Daoy (cell line): ENCODE measurements at places on chromosomes 6 and 20. TPM values are rescaled to one million over a fixed set of nuclear protein-coding genes. Genes with fewer than 3 reads are reported as not detected.

Gene TPD52L1
- total RNA-seq, result 4.9 and 6.4 TPM in 2 replicates

Gene TNFRSF6B
- 12.6 and 14.7 TPM in 2 replicates for total RNA-seq

Gene C6orf15
- total RNA-seq, result not detected in 2 replicates

Gene SLC24A3
- 0.06 TPM in 1 of 2 replicates, not detected in the other for total RNA-seq

Gene FAM184A
- total RNA-seq, result 3.8 and 4.8 TPM in 2 replicates

Gene NDUFAF4
- 38.8 and 52.0 TPM in 2 replicates for total RNA-seq

Gene NHLRC1
- 2.6 and 2.7 TPM in 2 replicates for total RNA-seq

Gene SHLD1
- total RNA-seq, result 2.8 and 3.0 TPM in 2 replicates

Gene PROKR2
- total RNA-seq, result not detected in 2 replicates

DNA sequence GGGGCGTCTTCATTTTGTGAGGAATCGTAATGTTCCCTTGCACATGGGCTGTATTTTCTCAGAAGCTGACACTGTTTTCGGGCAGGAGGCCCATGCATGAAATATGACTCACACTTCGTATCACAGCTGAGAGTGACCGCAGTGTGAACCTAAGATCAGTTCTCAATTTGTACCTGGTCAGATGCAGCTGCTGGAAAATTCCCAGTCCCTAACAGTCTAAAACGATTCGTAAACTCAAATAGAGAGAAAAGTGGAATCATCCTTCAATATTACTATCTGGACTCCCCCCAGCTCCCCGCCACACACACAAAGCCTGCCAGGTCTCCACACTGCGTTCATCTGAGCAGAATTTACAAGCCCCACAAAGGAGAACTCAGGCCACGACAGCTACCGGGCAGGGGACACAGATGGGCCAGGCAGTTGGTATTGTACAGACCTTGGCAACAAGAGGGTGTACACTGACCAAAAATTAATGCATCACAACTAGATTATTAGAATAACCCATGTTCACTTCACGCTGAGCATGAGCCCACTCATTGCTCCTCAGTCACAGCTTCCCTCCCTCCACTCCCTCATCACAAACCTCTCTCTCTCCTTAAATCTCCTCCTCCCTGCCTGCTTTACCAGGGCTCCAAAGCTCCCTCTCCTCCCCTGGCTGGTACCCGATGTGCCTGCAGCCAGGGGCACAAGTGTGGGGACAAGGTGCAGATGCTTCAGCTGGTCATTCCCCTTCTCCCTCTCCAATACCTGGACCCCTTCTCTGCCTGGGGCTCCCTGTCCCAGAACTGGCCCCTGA, 488.4 kb downstream of the PREX1 start:
- DNase-seq, result peak; percentile 69

- peak; percentile 83 for DNase-seq
Observed at GRCh38 chr20:5918856-5919625, 31.3 kb downstream of the TRMT6 start.

DNA sequence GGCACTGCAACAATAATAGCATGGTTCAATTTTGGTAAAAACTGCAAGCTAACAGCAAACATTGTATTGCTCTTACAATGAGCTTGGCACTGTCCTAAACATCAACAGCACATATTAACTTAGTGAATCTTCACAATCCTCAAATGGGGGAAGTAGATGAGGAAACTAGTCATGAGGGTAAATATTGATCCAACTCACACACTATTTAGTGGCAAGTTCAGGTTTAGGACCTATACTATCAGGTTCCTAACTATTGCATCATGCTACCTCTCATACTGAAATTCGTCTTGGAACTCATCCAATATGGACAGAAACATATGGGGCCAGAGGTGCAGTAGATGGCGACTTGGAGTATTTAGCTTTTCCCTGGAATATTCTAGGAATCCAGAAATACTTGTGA, 34.2 kb downstream of the FKBP1C start:
- no peak for DNase-seq

DNA sequence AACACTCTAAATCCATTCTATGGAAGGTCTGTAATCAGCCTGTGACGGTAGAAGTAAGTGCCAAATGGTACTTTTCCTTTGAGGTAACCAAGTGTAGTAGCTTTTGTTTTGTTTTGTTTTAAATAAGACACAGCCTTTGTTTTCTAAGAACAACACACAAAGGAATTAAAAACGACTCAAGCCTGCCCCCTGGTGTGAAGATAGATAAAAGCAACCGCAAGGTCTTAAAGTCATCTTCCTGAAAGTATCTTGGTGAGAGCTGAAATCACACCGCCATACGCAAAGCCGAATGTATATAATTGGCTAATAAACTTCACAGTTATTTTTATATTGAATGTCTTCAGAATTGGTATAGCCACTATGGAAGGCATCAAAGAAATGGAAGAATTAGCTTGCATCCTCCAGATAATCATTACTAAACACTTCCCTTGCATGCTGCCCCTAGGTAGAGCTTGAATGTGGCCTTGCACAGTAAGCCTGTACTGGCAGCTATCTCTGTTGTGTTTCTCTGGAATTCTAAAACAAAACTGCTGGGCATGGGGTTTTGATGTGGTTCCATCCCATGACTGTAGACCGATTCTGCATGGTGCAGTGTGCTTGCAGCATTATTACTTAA, 95.6 kb downstream of the LAMP5 start:
- DNase-seq, result peak; percentile 41

- DNase-seq, result no peak
Observed at GRCh38 chr6:134810402-134810801, 139.5 kb downstream of the ALDH8A1 start.

DNA sequence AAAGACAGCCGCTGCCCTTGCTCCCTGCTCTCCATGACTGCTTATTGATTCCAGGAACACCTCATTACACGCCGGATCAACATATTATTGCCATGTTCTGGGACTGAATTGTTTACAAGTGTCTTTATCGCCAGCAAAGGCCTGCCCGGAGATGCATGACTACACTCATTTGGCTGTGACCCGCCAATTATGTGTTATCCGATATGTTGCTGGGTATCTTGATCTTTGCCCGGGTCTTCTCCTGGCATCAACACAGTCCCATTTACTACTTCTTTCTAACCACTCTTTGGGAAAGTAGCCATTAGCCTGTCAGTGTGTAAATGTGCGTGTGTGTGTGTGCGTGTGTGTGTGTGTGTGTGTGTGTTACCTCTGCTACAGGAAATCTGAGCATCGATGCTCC, 15.4 kb downstream of the LINC00237 start:
- no peak for DNase-seq

DNA sequence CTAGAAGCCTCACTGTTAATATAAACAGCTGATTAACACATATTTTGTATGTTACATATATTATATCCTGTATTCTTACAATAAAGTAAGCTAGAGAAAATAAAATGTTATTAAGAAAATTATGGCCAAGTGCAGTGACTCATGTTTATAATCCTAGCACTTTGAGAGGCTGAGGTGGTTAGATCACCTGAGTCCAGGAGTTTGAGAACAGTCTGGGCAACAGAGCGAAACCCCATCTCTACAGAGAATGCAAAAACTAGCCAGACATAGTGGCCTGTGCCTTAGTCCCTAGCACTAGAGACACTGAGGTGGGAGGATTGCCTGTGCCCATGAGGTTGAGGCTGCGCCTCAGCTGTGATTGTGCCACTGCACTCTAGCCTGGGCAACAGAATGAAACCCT, 81.9 kb downstream of the NCOA3 start:
- no peak for DNase-seq

DNA sequence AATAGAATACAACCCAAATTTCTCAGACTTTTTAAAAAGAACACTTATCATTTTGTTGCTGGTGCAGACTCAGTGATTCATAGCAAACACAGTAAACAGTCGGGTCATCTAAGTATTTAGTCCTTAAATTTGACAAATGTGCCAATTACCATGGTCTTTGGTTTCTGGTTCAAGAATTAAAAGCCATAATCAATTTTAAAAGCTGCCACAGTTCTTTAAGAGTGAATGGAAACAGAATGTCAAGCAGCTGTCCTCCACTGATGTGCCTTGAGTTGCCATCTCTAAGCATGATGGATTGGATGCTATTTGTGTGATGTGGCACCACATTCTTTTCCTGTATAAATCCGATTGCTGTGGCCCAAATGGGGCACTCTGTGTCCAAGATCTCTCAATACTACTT, 67.2 kb upstream of the MLIP start:
- DNase-seq, result no peak

- DNase-seq, result no peak
Observed at GRCh38 chr6:2914318-2914660, 11.2 kb upstream of the SERPINB9 start.

GRCh38 chr6:132713352-132714134, at the start of gene VNN1:
Gene VNN1 (minus strand): TSS chr6:132714055. CDS start chr6:132714035, 20 bp downstream.
- no peak for DNase-seq

- no peak for DNase-seq
Observed at GRCh38 chr20:52481443-52481842, 289.9 kb upstream of the ZFP64 start.

DNA sequence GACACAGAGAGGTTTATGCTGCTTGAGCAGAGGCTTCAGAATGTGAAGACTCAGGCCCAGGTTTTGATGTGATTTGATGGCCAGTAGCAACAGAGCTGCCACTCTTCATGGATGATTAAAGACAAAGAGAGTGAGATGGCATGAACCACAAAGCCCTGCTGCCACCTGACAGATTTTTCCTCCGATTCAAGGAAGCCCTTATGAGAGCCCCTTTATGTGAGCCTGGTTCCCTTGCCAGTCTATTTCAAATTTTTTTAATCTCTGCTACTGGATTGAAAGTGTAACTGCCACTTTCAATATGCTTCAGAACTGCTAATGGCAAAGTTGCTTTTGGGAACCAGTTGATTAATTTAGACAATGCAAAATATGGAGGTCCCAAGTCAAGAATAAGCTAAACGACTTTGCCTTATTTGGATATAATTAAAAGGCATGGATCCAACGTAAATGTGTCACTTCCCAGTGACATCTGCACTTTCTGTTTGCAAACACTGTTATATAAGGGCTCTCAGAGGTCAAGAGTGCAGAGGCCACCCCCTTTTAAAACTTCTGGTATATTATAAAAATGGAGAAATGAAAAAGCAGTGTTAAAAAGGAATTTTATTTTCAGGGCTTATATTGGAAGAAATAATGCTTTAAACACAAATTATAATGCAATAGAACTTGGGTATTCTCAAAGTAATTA, 238.9 kb upstream of the FLRT3 start:
- DNase-seq, result no peak

DNA sequence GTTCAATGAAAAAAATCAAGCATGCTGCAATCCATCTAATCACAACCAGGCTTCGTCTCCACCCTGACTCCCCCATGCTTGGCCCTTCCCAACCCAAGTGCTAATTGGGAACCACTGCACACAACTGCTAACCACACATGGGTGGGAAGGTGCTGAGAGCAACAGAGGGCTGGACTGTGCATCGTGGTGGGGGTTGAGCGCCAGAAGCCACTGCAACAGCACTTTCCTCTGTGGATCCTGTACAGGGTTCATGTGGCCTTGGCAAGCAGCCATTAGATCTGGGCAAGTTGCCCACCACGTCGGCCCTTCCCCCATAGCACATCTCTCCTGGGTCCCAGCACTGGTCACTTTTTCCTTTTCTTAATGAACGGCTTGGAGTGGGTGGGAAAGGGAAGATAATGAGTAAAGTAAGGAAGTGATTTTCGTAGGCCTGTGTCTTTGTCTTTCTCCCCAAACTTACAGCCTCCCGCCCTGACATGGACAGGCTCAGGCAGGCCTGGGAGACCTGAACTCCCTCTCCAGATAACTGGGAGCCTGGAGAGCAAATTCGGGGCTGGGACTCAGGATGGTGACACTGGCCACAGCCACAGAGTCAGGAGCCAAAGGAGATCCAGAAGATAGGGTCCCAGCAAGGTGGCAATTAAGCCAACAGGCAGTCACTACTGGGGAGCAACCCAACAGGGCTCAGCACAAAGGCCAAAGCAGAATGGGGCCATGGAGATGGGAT, 34.4 kb upstream of the MRPS10 start:
- peak; percentile 35 for DNase-seq

DNA sequence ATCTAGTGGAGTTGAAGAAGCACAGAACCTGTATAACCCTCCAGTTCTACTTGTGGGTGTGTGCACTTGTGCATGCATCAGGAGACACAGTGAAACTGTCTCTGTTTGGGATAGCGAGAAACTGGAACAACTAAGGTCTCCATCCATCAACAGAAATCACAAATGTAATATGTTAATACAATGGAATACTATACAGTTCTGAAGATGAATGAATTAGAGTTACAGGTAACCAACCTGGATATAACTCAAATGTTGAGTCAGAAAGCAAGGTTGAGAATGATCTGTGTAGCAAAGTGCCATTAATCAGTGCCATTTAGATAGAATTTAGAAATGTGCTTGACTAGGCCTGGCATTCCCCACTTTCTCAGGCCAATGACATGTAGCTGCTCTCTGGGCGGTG, 4.6 kb upstream of the NSFL1C start:
- DNase-seq, result no peak

GRCh38 chr6:162438980-162439379, 288.6 kb downstream of the PRKN start:
- DNase-seq, result no peak

DNA sequence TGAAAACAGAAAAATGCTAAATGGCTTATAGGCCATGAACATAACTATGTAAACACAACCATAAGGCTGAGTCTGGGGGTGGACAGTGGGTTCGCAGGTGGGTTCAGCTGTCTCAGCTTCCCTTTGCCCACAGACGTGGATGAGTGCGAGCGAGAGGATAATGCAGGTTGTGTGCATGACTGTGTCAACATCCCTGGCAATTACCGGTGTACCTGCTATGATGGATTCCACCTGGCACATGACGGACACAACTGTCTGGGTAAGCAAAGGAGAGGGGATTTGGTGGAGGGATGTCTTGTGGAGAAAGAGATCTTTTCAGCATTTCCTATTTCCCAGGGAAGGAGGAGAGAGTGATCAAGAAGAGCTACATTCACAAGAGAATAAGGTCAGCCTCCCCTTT, 14.7 kb downstream of the SCUBE3 start:
- no peak for DNase-seq

DNA sequence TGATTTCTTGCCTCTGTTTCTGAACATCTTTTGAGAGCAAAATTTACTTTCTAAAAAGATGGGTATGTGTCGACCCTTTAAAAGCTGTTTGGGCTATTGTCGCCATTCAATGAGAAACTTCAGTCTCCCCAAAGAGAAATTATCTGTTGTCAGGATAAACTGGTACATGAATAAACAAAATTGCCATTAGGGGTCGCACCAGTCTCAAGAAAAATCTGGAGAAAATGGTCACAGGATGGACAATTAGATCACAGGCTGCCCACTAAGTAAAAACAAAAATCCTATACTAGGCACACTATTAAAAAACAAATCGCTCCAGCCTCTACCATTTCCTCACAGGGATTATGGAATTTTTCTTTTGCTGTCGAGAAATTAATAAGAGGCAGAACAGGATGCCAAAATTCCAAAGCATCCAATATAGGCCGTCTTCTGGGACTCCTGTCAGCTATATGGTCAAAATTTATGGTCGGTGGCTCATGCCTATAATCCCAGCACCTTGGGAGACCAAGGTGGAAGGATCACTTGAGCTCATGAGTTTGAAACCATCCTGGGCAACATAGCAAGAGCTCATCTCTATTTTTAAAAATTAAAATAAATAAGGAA, 5.5 kb upstream of the HLA-E start:
- peak; percentile 58 for DNase-seq

- DNase-seq, result no peak
Observed at GRCh38 chr6:87905101-87905641, 142.5 kb upstream of the SPACA1 start.

GRCh38 chr6:21357262-21357661, 236.3 kb upstream of the SOX4 start:
- DNase-seq, result no peak
